ENCODE measurements at places on chromosomes 13 and 19.

GRCh38 chr19:53389571-53389970, 5.4 kb upstream of the ZNF765 start:
- DNase-seq, result no peak

- DNase-seq, result no peak
These were observed 308.5 kb upstream of the TMTC4 start for GRCh38 chr13:100983111-100983510.

GRCh38 chr19:31166206-31166605, 183.0 kb downstream of the TSHZ3 start:
- no peak for DNase-seq

GRCh38 chr19:40445780-40446262, 1.7 kb upstream of the SERTAD3 start:
- DNase-seq, result no peak

DNA sequence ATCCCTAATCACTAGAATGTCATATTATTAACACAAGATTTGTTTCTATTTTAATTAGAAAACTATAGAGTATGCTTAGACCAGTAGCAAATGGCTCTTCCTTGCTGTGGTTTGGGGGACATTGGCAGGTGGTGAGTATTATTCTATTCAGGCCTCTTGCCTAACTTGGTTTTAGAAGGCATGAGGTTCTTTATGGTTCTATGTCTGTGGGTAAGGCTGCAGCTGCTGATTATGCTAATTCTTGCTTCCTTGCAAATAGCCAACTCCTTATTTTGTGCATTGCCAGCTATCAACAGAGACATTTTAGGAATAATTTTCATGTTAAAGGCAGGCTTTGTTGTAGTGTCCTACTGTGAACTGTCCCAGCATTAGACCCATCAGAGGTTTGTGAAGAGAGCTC, 1344.9 kb downstream of the UQCRFS1 start:
- no peak for DNase-seq

GRCh38 chr19:40560092-40560507, 16.6 kb upstream of the SHKBP1 start:
- DNase-seq, result no peak
